Inflammatory macrophage treated with lipopolysaccharide for 1 hour (primary cell): ENCODE measurements at places on chromosomes 12 and 14.

GRCh38 chr14:69323266-69323998 is 63.5 kb downstream of the GALNT16 start:
- no peak for DNase-seq

DNA sequence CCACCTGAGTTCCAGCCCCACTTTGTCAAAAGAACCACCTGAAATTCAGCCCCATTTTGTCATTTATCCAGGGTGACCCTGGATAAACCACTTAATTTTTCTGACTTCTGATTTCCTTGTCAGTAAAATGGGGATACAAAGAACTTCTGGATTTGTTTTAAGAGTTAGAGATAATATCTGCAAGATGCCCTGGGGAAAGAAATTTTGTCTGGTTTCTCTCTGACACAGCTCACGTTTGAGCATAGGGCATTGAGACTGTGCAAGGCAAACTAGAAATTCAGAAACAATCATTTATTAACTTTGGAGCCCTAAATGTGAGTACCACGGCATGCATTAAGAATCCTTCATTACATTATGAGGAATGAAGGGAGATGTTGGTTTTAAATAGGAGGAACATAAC is 37.2 kb downstream of the TMTC2 start:
- DNase-seq = no peak

DNA sequence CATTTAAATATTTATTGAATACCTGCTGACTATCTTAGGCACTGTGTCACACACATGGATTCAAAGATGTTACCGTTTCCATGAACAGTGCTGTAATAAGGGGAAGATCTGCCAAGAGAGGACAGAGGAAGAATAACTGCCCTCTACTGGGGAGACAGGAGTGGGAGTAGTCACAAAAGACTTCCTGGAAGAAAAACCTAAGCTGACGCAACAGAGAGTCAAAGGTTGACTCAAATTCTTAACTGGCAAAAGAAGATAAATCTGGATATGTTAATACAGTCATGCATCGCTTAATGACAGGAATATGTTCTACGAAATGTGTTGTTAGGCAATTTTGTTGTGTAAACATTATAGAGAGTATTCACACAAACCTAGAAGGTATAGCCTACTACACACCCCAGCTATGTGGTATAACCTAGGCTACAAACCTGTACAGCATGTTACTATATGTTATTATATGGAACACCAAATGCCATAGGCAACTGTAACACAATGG is 51.5 kb downstream of the DCAF5 start:
- peak; percentile 81 for DNase-seq

GRCh38 chr14:68042586-68043210 is 223.1 kb downstream of the RAD51B start:
- no peak for DNase-seq

- no peak for DNase-seq
These were observed 49.4 kb downstream of the SLC15A5 start for GRCh38 chr12:16228067-16228466.

DNA sequence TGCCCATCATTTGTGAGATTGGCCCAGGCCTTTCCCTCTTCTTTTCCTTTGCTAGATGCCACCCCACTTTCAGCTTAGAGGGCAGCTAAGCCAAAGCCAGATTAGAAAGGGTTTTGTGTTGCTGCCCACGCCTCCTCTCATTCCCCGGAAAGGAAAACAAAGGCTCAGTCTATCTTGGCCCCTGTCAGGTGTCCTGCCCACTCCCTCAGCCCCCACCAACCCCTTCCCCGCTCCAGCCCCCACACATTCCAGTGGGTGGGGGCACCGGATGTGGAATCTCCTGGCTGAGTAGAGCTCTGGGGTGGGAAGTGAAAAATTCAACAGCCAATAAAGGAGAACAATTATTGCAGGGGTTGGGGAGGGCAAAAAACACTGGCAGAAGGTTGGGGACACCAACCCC is 2.2 kb downstream of the BLOC1S1 start:
- no peak for DNase-seq

- no peak for DNase-seq
These were observed 8.4 kb downstream of the SYNDIG1L start for GRCh38 chr14:74417611-74418010.

GRCh38 chr14:92160619-92161018 is 38.9 kb downstream of the CPSF2 start:
- DNase-seq = peak; percentile 75

GRCh38 chr14:102138961-102139285 is 774 bp upstream of the WDR20 start:
- DNase-seq = no peak
